Esophagus squamous epithelium (tissue), 5 donors: ENCODE measurements at places on chromosomes 7 and 10. TPM values are rescaled to one million over a fixed set of nuclear protein-coding genes. Genes with fewer than 3 reads are reported as not detected.

TFPI2 gene
- not detected for total RNA-seq

DNA sequence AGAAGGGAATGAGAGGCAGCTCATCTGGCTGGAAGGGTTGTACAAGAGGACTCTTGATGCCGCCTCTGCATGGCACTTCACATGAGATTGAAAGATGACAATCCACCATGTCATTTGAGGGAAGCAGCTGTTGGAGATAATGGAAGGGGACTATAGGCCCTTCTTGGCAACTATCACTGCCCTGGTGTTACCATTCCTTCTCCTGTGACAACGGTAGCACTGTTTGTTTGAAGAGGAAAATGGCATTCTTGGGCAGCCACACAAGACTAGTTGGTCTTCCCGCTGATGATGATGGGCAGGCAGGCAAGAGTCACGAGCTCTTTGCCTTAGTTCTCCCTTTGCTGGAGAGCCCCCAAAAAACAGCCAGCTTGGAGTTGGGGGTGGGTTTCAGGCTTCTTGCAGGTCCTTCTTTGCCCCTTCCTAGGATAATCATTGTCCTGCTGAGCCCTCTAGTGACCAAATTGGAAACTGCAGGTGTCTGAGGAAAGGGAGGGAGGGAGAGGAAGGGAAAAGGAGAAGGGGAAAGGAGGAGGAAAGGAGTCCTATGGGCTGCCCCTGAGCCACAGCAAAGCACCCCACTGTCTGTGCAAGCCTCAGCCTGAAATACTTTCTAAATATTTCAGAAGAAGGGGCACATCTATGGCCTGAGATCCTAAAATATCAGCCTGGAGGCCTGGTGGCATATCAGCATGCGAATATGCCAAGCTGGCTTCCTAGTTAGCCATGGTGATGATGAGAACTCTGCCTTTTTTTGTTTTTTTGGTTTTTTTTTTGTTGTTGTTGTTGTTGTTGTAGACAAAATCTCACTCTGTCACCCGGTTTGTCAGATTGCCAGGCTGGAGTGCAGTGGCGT is 165.6 kb upstream of the KMT2E start:
- no peak for DNase-seq
- H3K27ac ChIP-seq: no peak overlapping the region
- H3K4me1 ChIP-seq: no peaks in the 10 kb centered on the region
- no peaks in the 10 kb centered on the region for H3K27me3 ChIP-seq
- H3K4me3 ChIP-seq: no peak overlapping the region

SUV39H2 gene
- 5.6 TPM for total RNA-seq

DNA sequence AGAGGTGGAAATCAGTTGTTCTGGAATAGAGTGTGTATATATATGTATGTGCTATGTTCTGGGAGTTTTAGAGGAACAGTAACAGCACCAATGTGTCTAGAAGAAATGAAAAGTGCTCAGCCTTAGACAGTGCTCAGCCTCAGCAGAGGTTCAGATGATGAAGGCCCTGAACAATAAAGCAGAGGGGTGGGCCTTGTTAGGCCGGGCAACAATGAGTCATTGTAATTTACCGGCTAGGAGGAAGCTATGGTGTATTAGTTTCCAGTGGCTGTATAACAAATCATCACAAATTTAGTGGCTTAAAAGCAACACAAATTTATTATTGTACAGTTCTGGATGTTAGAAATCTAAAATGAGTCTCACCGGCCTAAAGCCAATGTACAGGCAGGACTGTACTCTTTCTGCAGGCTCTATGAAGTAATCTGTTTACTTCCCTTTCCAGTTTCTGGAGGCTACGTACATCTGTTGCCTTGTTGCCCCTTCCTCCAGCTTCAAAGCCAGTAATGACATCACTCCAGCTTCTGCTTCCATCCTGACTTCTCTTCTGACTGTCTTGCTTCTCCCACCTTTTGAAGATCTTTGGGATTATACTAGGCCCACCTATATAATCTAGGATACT is 84.6 kb downstream of the CH25H start:
- H3K36me3 ChIP-seq: no peaks in the 10 kb centered on the region
- no peaks in the 10 kb centered on the region for H3K27me3 ChIP-seq
- peaks cover 13% of the 10 kb centered on the region for H3K4me1 ChIP-seq
- H3K4me3 ChIP-seq: no peak overlapping the region

DNA sequence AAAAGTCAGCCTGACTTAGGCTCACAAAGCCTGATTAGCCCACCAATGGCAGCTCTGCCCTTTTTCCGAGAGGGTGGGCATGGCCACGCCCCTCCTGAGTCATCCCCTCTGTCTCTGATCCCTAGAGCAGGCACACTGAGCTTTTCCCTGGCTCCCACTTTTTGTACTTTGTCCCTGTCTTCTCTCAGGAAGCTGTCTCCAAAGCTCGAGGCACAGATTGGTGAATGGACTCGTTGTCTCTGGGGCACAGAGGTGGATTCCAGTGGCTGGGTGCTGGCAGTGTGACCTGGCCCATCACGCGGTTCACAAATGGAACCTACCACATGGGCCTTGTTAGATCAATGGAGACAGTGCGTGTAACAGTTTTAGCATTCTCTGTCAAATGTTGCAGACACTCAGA is 313.5 kb downstream of the WDR37 start:
- H3K27ac ChIP-seq: no peak overlapping the region
- no peaks in the 10 kb centered on the region for H3K36me3 ChIP-seq
- H3K4me3 ChIP-seq: no peak overlapping the region
- H3K27me3 ChIP-seq: no peaks in the 10 kb centered on the region
- no peak for DNase-seq

DNA sequence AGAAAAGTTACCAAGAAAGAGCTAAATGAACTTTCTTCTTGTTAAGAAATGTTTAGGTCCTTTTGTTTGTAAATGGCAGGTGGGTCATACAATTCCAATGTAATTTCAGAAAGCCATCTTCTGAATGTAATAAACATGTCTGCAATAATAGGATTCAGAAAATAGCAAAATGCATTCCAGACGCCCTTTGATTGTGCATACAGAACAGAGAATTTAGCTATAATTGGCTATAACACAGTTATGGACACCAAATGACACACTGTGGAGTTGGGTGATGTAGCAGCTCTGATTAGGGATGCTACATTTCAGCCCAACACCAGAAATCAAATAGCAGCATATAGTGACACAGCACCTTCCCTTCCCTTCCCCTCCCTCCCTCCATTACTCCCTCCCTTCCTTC is 240.8 kb downstream of the SNX10 start:
- H3K36me3 ChIP-seq: no peaks in the 10 kb centered on the region
- H3K27ac ChIP-seq: no peak overlapping the region
- DNase-seq: no peak
- no peaks in the 10 kb centered on the region for H3K27me3 ChIP-seq
- no peaks in the 10 kb centered on the region for H3K4me1 ChIP-seq

DNA sequence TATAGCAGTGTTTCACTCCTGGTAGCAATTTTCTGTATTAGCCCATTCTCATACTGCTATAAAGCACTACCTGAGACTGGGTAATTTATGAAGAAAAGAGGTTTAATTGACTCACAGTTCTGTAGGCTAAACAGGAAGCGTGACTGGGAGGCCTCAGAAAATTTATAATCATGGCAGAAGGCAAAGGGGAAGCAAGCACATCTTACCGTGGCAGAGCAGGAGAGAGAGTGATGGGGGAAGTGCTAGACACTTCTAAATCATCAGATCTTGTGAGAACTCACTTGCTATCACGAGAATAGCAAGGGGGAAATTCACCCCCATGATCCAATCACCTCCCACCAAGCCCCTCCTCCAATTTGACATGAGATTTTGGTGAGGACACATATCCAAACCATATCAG is 131.6 kb upstream of the EFCAB10 start:
- H3K4me3 ChIP-seq: no peak overlapping the region
- H3K27me3 ChIP-seq: no peaks in the 10 kb centered on the region
- no peak overlapping the region for H3K27ac ChIP-seq
- H3K36me3 ChIP-seq: no peaks in the 10 kb centered on the region

RBP4 gene
- not detected for total RNA-seq

GRCh38 chr7:22561321-22561811 is 61.4 kb upstream of the STEAP1B start:
- no peak overlapping the region for H3K27ac ChIP-seq
- no peak for DNase-seq
- no peak overlapping the region for H3K4me3 ChIP-seq
- H3K4me1 ChIP-seq: peaks cover 4% of the 10 kb centered on the region

GRCh38 chr10:67783606-67784294 is 54.2 kb downstream of the DNAJC12 start:
- no peaks in the 10 kb centered on the region for H3K27me3 ChIP-seq
- H3K4me3 ChIP-seq: no peak overlapping the region
- H3K36me3 ChIP-seq: no peaks in the 10 kb centered on the region
- H3K4me1 ChIP-seq: no peaks in the 10 kb centered on the region

- H3K4me1 ChIP-seq: peaks cover 40% of the 10 kb centered on the region
- peak overlapping the region; percentile 88 for H3K27ac ChIP-seq
- H3K36me3 ChIP-seq: no peaks in the 10 kb centered on the region
- no peak for DNase-seq
These were observed 21.0 kb downstream of the KLF6 start for GRCh38 chr10:3763852-3764625.

GRCh38 chr10:24360282-24361127 is 151.6 kb downstream of the KIAA1217 start:
- peaks cover 8% of the 10 kb centered on the region for H3K4me1 ChIP-seq
- DNase-seq: no peak
- no peaks in the 10 kb centered on the region for H3K27me3 ChIP-seq
- H3K36me3 ChIP-seq: no peaks in the 10 kb centered on the region
- no peak overlapping the region for H3K27ac ChIP-seq

GRCh38 chr10:88253128-88253527 is 330.0 kb downstream of the RNLS start:
- H3K27ac ChIP-seq: peak overlapping the region; percentile 82
- DNase-seq: no peak
- H3K4me1 ChIP-seq: peaks cover 4% of the 10 kb centered on the region
- H3K4me3 ChIP-seq: no peak overlapping the region
- no peaks in the 10 kb centered on the region for H3K36me3 ChIP-seq

DNA sequence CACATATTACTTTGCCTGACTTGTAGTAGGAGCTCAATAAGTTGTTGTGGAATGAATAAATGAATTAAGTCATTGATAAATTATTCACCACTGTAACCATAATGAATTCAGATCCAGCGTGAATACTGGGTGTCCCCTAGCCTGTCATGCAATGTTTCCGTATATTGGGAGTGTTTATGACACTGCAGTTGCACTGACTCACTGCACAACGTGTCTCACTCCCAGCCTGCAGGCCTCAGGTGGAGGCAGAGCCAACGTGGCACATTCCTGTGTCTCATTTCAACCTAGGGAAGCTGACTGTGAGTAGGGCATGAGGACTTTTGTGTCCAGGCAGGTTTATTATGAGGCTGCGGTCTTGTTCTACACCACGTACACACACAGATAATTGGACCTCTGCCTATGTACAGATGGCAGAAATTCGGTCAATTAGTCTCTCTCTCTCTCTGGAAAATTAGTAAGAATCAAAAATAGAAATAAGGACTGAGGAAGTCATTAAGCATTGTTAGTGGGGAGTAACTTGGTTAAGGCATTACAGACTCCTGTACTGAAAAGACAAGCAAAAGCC is 299.1 kb upstream of the IGFBP3 start:
- no peaks in the 10 kb centered on the region for H3K27me3 ChIP-seq
- no peak overlapping the region for H3K27ac ChIP-seq
- DNase-seq: no peak

- DNase-seq: no peak
- no peaks in the 10 kb centered on the region for H3K27me3 ChIP-seq
- H3K4me1 ChIP-seq: peaks cover 7% of the 10 kb centered on the region
- H3K4me3 ChIP-seq: no peak overlapping the region
- H3K27ac ChIP-seq: no peak overlapping the region
These were observed 42.0 kb downstream of the SRPK2 start for GRCh38 chr7:105346593-105347322.

GIMAP8 gene
- total RNA-seq: 0.38 TPM

STRIP2 gene
- total RNA-seq: 0.76 TPM

DNA sequence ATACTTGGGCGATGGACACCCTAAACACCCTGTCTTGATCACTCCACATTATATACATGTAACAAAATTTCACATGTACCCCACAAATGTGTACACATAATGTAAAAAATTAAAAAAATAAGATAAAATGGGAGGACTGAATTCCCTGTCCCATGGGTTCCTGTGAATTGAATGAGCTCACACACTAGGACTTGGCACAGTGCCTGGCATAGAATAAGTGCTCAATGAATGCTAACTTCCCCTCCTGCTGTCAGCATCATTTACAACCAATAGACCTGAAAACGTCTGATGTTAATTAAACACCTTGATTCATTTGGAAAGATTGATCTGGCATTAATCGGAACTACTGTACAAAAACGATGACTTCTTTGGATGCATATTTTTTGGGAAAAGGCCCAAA is 117.3 kb upstream of the ZNF438 start:
- H3K27ac ChIP-seq: no peak overlapping the region
- peaks cover 32% of the 10 kb centered on the region for H3K4me1 ChIP-seq
- DNase-seq: no peak
- no peaks in the 10 kb centered on the region for H3K36me3 ChIP-seq

CRPPA gene
- total RNA-seq: 1.9 TPM

DNA sequence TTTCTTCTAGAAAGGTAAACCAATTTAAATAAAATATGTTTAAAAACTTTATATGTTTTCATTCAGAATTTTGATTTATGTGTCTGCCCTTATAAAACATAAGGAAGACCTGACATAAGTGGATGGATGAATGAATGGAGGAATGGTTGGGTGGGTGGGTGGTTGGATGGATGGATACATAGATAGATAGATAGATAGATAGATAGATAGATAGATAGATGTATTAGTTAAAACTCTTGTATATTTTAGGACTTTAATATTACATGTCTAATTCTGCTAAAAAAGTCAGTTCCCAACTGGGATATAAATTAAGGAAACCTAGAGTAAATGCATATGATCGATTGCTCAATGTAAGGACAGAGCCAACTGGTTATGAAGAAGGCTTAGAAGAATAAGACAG is 156.3 kb upstream of the WNT16 start:
- no peak overlapping the region for H3K27ac ChIP-seq
- H3K27me3 ChIP-seq: no peaks in the 10 kb centered on the region
- H3K36me3 ChIP-seq: no peaks in the 10 kb centered on the region
- DNase-seq: no peak
- H3K4me3 ChIP-seq: no peak overlapping the region

GRCh38 chr10:16195894-16196293 is 240.9 kb upstream of the PTER start:
- DNase-seq: no peak
- no peaks in the 10 kb centered on the region for H3K27me3 ChIP-seq
- H3K27ac ChIP-seq: no peak overlapping the region
- no peak overlapping the region for H3K4me3 ChIP-seq
- H3K36me3 ChIP-seq: no peaks in the 10 kb centered on the region
- no peaks in the 10 kb centered on the region for H3K4me1 ChIP-seq

DNA sequence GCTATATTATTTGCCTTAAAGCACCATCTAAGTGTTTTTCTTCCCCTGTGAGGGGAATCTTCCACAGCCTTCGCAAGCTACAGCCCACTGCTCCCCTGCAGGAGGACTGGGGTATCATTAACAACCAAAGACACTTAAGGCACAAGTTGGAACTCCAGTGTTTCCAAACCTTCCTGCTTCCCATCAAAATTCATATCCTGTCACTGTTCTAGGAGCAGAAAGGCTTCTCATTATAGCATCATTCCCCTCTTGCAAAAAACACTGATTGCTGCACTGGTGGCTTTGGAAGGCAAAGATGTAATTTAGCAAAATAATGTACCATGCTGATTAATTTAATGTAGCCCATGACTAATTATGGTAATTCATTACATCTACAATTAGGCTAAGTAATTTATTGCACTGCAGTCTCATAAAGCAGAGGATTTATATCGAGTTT is 207.2 kb downstream of the SKAP2 start:
- no peak overlapping the region for H3K27ac ChIP-seq
- no peaks in the 10 kb centered on the region for H3K27me3 ChIP-seq
- H3K4me1 ChIP-seq: no peaks in the 10 kb centered on the region
- no peaks in the 10 kb centered on the region for H3K36me3 ChIP-seq
